ENCODE measurements at places on chromosomes 1 and 21.

DNA sequence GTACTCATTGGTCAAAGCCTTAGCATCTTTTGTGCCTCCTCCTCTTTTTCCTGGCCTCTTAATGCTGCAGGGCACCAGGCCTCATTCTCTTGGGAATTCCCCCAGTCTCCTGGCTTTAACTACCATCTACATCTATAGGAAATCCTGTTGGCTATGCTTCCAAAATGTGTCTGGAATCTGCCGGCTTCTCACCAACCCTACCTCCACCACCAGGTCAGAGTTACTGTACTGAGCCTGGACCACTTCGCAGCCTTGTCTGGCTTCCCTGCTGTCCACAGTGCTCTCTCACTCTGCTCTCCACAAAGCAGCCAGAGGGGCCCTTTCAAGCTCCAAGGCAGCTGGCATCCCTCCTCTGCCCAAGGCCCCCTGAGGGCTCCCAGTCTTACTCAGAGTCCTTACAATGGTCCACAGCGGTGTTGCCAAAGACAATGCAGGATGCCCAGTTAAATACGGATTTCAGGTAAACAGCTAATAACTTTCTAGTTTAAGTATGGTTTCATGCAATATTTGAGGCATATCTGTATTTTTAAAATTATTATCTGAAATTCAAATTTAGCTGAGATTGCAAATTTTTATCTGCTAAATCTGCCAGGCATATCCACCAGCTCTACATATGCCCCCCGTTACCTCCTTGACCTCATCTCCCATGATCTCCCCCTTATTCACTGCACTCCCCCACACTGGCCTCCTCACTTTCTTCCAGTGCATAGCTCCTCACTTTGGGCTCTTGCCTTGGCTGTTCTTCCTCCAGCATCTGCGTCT, 34.5 kb upstream of the FAM163A start:
- no peak for DNase-seq

GRCh38 chr1:226277897-226278296, 31.1 kb downstream of the LIN9 start:
- DNase-seq = no peak

DNA sequence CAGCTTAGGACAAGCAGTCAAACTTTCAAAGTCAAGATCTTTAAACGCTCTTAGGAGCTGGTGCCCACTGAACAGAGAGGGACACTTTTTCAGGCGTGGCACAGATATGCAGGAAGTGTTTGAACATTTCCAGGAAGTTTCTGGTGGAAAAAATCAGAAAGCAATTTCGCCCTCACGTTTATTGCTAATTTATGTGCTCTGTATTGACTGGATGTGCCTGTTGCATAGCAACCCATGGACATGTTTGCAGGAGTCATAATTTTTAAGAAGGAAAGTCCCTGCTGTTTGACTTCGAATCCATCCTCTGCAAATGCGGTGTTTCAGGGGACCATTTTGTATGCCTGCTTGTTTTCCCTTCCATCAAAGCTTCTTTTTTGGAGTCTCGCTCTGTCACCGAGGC, 239.9 kb upstream of the IRF2BP2 start:
- DNase-seq = no peak

- no peak for DNase-seq
Measured at GRCh38 chr1:226107471-226108460, 45.2 kb downstream of the H3-3A start.

GRCh38 chr1:30684881-30685795, 38.2 kb downstream of the MATN1 start:
- DNase-seq = no peak

DNA sequence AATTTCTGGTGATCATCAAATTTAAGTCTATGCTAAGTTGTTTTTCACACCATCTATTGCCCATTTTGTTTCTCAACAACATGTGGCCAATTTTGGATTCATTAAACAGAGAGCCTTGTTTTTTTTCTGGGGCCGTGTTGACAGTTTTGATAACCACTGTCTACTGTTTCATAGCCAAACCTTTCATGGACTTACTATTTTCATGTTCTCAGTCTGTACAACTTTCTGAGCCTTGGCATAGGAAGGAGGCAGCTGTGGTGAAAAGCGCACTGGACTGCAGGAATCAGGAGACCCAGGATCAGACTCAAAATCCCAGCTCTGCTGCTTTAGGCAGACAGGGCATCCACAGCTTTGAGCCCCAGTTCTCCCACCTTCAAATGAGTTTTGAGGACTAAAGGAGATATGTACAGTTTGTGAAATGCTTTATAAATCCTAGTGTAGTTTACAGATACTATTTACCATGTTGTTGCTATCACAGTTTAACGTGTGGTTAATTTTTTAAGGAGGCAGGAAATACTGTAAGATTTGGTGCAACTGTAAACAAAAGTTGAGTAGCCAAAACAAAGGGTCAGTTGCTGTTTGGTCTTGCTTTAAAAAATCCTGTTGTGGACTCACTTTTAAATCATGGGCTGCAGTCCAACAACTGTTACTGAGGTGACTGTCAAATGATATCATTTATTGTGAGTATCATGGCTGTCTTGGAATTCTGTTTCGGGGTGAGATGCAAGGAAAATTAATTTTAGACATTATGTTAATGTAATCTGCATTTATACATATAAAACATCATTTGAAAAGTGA, 2.9 kb downstream of the MACO1 start:
- DNase-seq = no peak

GRCh38 chr1:78408810-78409209, 82.0 kb upstream of the PTGFR start:
- no peak for DNase-seq

GRCh38 chr1:233140499-233140898, 155.0 kb downstream of the PCNX2 start:
- DNase-seq = no peak

DNA sequence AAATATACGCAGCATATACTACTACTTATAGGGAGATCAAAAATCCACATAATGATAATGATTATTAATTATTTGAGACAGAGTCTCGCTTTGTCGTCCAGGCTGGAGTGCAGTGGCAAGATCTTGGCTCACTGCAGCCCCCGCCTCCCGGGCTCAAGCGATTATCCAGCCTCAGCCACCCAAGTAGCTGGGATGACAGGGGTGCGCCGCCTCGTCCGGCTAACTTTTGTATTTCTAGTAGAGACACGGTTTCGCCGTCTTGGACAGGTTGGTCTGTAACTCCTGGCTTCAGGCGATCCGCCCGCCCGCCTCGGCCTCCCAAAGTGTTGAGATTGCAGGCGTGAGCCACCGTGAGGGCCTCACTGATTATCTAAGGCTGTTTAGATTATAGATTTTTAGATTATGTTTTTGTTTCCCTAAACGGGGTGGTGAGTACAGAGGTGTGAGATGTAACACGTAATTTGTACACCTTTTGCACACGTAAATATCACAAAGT, 548 bp upstream of the SLC25A33 start:
- no peak for DNase-seq
